ENCODE measurements at places on chromosomes 3 and 15. TPM values are rescaled to one million over a fixed set of nuclear protein-coding genes. Genes with fewer than 3 reads are reported as not detected.

DNA sequence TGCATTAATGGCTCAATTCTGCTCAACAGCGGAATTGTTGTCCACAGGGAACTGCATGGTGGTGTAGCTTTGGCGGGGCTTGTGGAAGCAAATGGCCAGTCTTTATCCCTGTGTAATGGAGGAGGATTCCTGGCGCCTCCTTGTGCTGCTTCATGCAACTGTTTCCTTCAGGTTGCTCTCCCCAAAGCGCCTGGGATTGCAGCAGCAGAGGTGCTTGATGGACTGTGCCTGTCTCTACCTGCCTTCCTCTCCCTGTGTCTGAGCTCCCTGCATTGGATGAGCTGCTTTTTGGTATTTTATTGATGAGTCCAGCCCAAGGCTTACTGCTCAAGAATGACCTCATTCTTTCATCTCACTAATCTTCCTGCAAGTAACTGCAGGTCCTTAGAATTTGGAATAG, 72.9 kb upstream of the NDN start:
- H3K36me3 ChIP-seq, result no peaks in the 10 kb centered on the region
- no peaks in the 10 kb centered on the region for H3K4me1 ChIP-seq
- H3K4me3 ChIP-seq, result no peak overlapping the region
- no peak overlapping the region for H3K27ac ChIP-seq
- DNase-seq, result no peak

DNA sequence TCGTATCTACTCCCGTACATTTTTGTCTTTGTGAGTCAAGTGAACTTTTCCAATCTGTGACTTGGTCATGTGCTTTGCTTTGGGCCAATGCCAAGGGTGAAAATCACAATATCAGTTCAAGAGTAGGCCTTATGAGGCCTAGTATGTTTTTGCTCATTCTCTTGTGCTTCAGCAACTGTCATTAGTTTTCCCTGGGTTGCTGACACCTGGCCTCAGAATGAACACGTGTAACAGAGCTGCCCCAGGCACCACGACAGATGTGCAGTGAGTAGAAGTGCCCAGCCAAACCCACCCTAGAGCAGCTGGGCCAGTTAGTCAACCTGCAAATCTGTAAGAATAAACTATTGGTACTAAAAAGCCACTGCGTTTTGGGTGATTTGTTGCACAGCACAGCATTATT, 460.3 kb upstream of the WNT5A start:
- H3K36me3 ChIP-seq, result no peaks in the 10 kb centered on the region
- no peaks in the 10 kb centered on the region for H3K27me3 ChIP-seq
- no peak overlapping the region for H3K27ac ChIP-seq

DNA sequence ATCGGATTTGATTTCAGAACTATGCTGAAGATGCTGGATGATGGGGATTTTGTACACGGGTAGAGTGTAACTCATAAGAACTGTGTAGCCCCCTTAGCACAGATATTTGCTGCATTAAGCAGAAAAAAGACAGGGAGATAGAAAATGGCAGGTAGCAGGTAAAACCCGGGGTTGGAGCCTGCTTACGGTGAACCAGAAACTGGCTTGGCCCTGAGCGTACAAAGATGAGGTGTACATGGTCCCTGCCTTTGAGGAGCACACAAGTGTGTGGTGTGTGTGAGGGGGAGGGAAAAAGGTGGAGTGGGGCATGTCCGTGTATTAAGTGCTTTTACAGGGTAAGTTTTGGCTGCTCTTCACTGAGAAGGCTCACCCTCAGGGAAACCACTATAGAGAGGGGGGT, 3.5 kb downstream of the LPP start:
- no peaks in the 10 kb centered on the region for H3K27me3 ChIP-seq
- H3K36me3 ChIP-seq, result no peaks in the 10 kb centered on the region
- no peak overlapping the region for H3K27ac ChIP-seq

- H3K36me3 ChIP-seq, result no peaks in the 10 kb centered on the region
- no peak overlapping the region for H3K4me3 ChIP-seq
- peak overlapping the region; percentile 67 for H3K27ac ChIP-seq
- peak; percentile 81 for DNase-seq
Observed at GRCh38 chr3:73490453-73491286, 134.1 kb downstream of the PDZRN3 start.

DNA sequence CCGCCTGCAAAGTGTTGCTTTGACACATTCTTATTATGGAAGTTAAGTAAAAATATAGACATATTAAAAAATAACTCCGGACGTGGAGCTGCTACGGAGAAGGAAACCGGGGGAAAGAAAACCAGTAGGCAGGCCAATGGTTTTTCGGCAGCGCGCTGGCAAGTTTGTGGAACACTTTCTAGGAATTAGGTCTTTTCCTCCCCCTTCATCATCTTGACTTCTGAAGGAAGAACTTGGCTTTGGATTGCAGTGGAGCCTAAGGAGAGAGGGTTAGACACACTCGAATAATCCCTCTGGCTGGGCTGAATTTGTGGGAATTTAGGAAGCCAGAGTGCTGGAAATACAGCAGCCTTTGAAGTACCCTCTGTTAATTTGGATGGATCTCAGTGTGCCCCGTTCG, 317 bp downstream of the ROBO2 start:
- H3K4me1 ChIP-seq, result no peaks in the 10 kb centered on the region
- no peak overlapping the region for H3K27ac ChIP-seq
- H3K27me3 ChIP-seq, result peaks cover 30% of the 10 kb centered on the region
- H3K4me3 ChIP-seq, result no peak overlapping the region
- H3K36me3 ChIP-seq, result no peaks in the 10 kb centered on the region

DNA sequence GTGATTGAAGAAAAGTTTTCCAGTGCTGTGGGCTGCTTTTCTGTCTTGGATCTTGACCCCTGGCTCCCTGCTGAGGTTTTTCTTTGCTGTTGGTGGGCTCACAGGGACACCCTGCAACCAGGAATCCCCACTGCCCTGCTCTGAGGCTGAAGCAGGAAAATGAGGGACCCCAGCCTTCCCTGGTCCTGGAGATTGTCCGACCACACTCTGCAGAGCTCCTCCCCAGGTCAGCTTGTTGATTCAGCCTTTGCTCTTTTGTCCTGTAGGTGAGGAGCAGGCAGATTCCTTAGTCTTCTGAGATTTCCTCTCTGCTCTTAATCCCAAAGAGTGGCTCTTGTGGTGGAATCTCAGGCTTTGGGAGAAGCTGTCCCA, 194.5 kb downstream of the RPLP1 start:
- no peak overlapping the region for H3K27ac ChIP-seq
- H3K36me3 ChIP-seq, result no peaks in the 10 kb centered on the region
- H3K27me3 ChIP-seq, result peaks cover 7% of the 10 kb centered on the region
- no peaks in the 10 kb centered on the region for H3K4me1 ChIP-seq

DNA sequence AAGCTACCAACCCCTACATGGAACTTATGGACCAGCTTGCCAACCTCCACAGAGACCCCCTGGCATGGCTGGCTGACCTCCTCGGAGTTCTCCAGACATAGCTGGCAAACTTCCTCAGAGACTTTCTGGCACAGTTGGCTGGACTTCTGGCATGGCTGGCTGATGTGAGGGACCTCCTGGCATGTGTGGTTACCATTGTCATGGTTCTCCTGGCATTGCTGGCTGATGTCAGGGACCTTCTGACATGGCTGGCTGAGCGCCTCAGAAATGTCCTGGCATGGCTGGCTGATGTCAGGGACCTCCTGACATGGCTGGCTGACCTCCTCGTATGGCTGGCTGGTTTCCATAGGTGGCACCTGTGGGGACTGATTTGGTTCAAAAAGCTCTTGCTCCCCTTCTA, 17.5 kb downstream of the MAP1A start:
- H3K27me3 ChIP-seq, result no peaks in the 10 kb centered on the region
- no peak overlapping the region for H3K4me3 ChIP-seq

GRCh38 chr3:63980830-63981498, 42.3 kb downstream of the PSMD6 start:
- no peak for DNase-seq
- H3K27ac ChIP-seq, result no peak overlapping the region
- H3K4me1 ChIP-seq, result peaks cover 21% of the 10 kb centered on the region
- no peak overlapping the region for H3K4me3 ChIP-seq

- no peak overlapping the region for H3K27ac ChIP-seq
- no peaks in the 10 kb centered on the region for H3K36me3 ChIP-seq
- H3K4me1 ChIP-seq, result peaks cover 4% of the 10 kb centered on the region
- H3K27me3 ChIP-seq, result no peaks in the 10 kb centered on the region
Observed at GRCh38 chr15:101256757-101257156, 4.9 kb upstream of the CHSY1 start.

GRCh38 chr15:49645277-49645676, 24.4 kb downstream of the DTWD1 start:
- H3K4me1 ChIP-seq, result no peaks in the 10 kb centered on the region
- no peak for DNase-seq
- H3K36me3 ChIP-seq, result no peaks in the 10 kb centered on the region
- H3K27ac ChIP-seq, result peak overlapping the region; percentile 23

DNA sequence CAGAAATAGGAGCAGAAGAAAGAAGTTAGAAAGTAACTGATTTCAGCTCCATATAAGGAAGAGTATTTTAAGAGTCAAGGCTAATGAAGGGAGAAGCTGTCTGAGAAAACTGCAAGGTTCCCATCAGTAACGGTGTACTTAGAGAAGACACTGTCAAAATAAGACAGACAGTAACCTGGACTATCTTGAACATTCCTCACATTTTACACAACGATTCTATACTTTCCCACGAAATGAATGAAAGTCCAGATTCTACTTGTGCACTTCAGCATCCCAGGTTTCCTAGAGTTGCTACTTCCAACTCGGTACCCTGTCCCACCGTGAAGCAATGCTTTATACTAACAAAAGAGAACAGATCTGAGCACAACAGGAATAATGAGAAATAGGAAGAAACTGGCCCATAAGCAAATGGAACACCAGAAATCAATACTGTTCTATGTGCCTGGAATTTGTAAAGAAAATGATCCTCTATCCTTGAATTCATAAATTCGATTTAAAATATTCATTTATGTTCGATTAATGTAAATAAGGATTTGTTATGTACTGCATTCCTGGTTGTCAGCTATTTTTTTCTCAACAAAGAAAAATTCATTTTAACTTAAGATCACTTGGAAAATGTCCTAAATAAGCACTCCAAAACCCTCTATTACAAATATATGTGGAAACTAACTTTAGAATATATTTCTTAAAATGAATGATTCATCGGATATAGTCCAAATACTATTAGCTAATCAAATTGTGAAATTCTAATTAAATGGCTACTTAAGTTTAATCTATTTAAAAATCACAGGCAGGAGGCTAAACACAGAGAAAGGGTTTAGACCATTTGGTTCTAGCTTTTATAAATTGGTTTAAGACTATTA, 1.5 kb downstream of the C3orf70 start:
- no peak for DNase-seq
- H3K4me1 ChIP-seq, result peaks cover 8% of the 10 kb centered on the region
- no peak overlapping the region for H3K27ac ChIP-seq

- H3K27ac ChIP-seq, result no peak overlapping the region
- H3K4me1 ChIP-seq, result no peaks in the 10 kb centered on the region
- H3K4me3 ChIP-seq, result no peak overlapping the region
- H3K36me3 ChIP-seq, result no peaks in the 10 kb centered on the region
- H3K27me3 ChIP-seq, result no peaks in the 10 kb centered on the region
- no peak for DNase-seq
Observed at GRCh38 chr3:117628823-117629291, 919.3 kb downstream of the TUSC7 start.

- peaks cover 17% of the 10 kb centered on the region for H3K4me1 ChIP-seq
- no peak overlapping the region for H3K4me3 ChIP-seq
- no peaks in the 10 kb centered on the region for H3K27me3 ChIP-seq
- no peak for DNase-seq
Observed at GRCh38 chr3:129312671-129313414, 34.2 kb downstream of the HMCES start.

DNA sequence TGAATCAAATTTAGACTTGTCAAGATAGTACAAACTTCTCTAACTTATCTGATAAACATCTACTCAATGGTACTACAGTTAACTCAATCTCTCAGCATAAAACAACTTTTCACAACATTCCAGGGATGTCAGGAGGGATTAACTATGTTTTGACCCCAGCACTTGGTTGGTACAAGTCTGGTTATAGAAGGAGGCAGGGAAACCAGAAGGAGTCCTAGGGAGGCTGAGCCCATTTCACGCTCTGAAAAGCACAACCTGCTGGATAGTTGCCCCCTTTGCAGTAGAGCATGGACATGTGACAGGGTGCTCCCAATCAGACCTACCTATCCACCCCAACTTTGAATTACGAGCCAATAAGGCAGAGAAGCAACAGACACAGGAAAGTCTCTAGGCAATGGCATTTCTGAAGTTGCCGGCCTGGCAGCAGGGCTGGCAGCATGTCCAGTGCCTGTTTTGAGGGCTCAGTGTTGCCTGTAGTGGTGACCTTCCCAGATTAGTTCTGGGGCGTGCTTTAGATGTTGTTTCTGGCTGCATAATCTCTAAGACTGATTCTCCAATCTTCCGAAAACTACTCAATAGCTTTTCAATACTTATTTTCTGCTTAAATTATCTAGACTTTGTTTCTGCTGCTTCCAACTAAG, 8.2 kb downstream of the ANKUB1 start:
- H3K4me1 ChIP-seq, result no peaks in the 10 kb centered on the region
- no peak overlapping the region for H3K27ac ChIP-seq
- H3K36me3 ChIP-seq, result no peaks in the 10 kb centered on the region
- no peaks in the 10 kb centered on the region for H3K27me3 ChIP-seq
- H3K4me3 ChIP-seq, result no peak overlapping the region

DNA sequence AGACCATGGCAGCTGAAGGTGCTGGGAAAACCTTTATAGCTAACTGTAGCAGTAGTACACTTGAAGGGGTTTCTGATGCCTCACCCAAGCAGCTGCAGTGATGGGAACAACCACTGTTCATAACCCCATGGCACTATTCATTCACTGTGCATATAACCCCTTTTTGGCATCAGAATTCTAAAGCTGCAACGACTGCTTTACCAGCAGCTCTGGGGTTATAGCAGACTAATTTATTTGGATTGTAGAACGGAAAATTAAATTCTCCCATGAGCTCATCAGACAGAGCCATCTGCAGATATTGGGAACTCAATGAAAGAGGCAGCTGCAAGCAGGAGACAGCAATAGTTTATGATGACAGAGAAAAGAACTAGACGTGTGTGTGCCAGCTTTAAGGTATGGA, 28.6 kb downstream of the TFDP2 start:
- no peak overlapping the region for H3K4me3 ChIP-seq
- H3K36me3 ChIP-seq, result no peaks in the 10 kb centered on the region
- H3K27me3 ChIP-seq, result no peaks in the 10 kb centered on the region
- H3K27ac ChIP-seq, result no peak overlapping the region
- H3K4me1 ChIP-seq, result peaks cover 11% of the 10 kb centered on the region

DNA sequence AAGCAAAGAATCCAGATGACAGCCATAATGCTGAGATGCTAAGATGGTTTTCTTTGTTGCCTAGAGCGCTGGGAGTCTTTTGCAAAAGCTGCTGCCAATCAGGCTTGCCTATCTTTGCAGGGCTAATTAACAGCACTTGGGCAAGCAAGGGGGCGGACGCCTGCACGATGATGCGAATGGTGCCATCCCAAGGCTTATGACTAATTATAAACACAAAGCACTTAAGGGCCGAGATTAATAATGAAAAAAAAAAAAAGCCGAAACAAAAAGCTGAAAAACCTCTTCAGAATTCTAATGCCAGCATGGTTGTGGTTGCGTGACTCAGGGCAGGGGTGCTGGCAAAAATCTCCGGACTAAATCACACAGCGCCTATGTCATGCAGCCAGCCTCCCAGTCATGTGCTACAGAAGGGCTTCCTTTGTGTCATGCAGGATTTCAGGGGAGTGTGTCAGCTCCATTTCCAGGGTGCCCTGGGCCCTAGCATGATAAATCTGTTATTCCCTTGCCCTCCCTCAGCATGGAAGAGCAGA, 185.0 kb upstream of the ANKRD28 start:
- H3K4me3 ChIP-seq, result no peak overlapping the region
- H3K27me3 ChIP-seq, result no peaks in the 10 kb centered on the region
- H3K4me1 ChIP-seq, result no peaks in the 10 kb centered on the region
- H3K36me3 ChIP-seq, result no peaks in the 10 kb centered on the region

GRCh38 chr3:42369304-42369703, 41.1 kb downstream of the LYZL4 start:
- H3K4me1 ChIP-seq, result no peaks in the 10 kb centered on the region
- no peaks in the 10 kb centered on the region for H3K36me3 ChIP-seq
- no peaks in the 10 kb centered on the region for H3K27me3 ChIP-seq

The GOLGA8N gene
- 6.9 TPM for total RNA-seq

The SHF gene
- total RNA-seq, result 19.4 TPM

The TPRG1 gene
- 2.6 TPM for total RNA-seq

The AGTR1 gene
- 53.4 TPM for total RNA-seq

The GRM7 gene
- 7.8 TPM for total RNA-seq

The XIRP1 gene
- not detected for total RNA-seq
